T-helper 17 cell (primary cell): ENCODE measurements at places on chromosomes 2 and 18.

DNA sequence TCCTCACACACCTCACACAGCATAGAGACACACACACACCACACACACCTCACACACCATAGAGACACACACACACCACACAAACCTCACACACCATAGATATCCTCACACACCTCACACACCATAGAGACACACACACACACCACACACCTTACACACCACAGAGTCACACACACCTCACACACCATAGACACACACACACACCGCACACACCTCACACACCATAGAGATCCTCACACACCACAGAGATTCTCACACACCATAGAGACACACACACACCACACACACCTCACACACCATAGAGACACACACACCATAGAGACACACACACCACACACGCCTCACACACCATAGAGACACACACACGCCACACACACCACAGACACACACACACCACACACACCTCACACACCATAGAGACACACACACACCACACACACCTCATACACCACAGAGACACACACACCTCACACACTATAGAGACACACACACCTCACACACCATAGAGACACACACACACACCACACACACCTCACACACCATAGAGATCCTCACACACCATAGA, 270.6 kb downstream of the CYRIA start:
- no peak for DNase-seq

GRCh38 chr2:127014630-127015029, 92.3 kb downstream of the BIN1 start:
- DNase-seq, result no peak

- no peak for DNase-seq
Observed at GRCh38 chr2:177474998-177475397, 82.4 kb downstream of the AGPS start.

DNA sequence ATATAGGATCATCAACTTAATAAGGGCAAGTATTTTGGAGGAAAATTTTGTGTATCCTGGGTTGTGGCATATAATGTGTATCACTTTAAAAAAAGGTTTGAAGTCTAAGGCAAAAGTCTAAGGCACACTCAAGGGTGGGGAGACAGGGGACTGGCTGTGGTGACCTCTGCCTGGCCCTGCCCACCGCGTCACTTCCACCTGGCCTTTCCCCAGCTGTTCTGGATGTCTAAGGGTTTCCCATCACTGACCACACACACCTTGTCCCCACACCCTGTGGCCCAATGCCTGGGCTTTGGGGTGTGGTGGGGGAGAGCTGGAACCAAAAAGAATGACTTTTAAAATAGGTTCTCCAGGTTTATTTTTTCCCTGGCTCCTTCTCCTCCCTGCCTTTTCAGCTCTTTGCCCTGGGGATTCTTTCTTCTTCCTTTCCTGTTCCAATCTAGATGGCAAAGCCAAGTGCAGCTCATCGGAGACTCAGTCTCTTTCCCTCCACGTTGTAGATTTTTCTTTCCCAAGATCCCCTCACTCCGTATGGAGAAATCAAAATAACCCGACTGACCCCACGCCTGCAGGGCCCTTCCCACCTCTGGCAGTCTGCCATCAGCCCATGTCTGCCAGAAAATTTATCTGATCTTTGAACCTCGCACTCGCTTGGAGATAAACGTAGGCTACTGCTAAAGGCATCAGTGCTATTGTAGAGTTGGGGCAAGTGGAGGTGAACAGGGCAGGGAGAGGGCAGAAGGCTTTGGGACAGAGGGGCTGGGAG, 257.2 kb downstream of the DYSF start:
- no peak for DNase-seq

GRCh38 chr2:161416708-161417437, 776 bp downstream of the TBR1 start:
- DNase-seq, result no peak

DNA sequence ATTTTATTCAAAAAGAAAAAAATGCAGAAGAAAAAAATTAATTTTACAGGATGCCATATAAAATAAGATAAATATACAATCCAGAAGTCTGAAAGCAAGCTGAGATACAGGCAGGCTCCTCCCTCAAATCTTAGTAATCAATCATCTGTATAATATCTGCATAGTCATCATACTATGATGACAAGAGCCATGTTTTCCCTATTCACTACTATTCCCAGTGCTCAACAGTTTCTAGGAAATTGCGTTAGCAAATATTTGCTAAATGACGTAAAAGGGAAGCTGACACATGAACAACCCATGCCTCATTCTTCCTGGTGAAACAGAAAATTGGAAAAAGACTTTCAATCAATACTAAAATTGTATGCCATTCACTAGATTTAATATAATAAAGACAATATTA, 793.2 kb downstream of the SUCLG1 start:
- DNase-seq, result no peak

GRCh38 chr2:216563646-216564045, 65.0 kb downstream of the RPL37A start:
- no peak for DNase-seq

GRCh38 chr2:167826906-167827305, 420.5 kb downstream of the STK39 start:
- no peak for DNase-seq

DNA sequence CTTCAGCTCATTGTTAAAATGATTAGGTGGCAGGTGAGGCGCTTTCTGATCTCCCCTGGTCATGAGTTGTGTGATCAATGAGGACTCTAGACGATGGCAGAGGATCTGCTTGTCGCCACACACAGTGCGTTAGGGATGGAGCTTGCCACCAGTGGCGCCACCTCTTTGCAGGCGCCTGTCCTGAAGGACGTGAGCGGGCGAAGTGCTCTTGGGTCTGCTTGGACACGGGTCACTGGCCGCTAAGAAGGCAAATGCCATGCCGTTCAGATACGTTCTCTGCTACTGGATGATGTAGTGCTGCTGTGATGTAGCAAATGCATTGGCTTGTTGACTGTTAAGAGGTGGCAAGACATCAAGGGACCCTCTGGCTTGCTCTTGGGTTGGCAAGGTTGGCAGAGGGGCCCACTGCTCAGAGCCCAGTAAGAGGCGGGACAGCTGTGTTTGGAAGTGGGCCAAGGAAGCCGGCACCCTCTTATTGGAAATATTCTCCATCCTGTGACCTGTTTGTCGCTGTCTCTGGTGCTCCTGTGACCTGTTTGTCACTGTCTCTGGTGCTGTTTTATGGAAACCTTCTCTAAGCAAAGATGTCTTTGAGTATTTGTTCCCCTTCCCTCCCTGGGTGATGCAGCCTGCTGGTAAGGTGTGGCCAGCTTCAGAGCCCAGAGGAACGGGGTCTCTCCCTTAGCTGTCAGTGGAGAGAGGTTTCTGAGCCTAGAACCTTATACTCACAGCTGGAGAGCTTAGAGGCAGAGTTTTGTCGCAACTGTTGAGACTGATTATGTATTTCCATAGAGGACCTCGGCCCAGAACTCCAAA, 14.6 kb downstream of the LDLRAD4 start:
- no peak for DNase-seq

GRCh38 chr2:1594373-1595171, 149.7 kb downstream of the PXDN start:
- DNase-seq, result no peak

GRCh38 chr2:171923206-171923605, 945 bp downstream of the HAT1 start:
- DNase-seq, result no peak

GRCh38 chr2:100317634-100318033, 4.7 kb downstream of the LONRF2 start:
- no peak for DNase-seq

GRCh38 chr2:201128933-201129505, 13.1 kb downstream of the CFLAR start:
- no peak for DNase-seq

DNA sequence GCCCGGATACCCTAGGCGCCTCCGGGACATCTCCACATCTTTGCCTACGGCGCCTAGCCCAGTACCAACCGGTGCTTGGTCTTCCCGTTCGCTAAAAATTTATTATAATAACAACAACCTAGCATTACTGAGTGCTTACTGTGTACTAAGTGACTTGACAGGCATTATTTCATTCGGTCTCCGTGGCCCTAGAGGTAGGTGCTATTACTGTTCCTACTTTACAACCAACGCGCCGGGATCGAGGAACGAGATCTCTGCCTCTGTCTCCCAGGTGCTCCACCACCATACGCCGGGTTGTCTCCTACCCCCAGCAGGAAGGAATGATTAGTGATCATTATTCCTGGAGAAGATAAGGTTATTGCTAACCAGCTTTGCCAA, 657 bp upstream of the BIN1 start:
- DNase-seq, result no peak

DNA sequence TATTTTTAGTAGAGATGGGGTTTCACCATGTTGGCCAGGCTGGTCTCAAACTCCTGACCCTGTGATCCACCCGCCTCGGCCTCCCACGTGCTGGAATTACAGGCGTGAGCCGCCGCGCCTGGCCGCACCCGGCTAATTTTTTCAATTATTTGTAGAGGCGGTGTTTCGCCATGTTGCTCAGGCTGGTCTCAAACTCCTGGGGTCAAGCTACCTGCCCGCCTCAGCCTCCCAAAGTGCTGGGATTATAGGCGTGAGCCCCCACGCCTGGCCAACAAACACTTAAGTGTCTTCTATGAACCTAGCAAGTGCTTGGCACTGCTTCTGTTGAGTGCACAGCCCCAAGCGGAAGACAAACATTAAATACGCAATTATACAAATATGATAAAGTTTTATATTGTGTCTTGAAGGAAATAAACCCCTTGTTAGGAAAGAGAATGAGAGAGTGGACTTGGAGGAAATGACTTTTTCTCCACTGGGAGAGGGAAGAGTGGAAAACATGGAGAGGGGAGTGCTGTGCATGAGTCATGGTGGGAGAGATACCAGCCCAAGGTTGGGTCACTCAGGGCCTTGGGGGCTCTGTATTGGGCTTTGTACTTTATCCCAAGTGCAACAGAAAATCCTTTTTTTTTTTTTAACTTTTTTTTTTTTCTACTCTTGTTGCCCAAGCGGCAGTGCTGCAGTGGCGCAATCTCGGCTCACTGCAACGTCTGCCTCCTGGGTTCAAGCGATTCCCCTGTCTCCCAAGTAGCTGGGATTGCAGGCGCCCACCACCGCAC, 41.4 kb upstream of the ACTR2 start:
- DNase-seq, result no peak

DNA sequence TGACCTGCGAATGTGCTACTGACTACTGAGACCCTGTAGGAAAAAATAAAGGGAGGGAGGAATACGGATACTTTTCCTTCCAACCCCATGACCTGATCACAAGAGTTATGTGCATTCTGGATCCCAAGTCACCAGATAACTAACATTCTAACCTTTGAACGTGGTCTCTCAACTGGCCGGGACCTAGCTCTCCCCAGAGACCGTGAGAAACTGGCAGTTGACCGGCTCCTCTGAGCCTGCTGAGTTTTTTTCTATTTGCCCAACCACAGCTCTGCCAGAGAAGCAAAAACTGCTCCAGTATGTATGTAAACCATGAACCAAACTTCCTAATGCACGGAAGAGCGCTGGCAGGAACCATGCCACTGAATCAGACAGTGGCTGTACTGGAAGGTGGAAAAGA, 47.5 kb upstream of the PTMA start:
- no peak for DNase-seq

DNA sequence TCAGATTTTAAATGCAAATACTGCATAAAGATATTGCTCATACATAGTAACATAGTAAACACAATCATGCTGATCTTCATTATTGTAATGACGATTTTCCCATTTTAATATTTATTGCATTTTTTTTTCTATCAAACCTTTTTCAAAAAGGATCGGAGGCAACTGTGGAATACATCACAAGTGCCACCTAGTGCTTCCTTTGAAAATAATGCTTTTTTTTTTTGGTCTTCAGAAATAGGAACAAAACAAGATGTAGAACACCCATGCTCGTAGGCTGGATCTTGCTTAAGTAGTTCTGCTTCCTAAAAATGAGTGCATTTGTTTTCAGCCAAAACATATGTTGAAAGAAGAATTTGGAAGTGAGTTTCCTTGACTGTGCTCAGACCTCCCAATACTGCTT, 35.7 kb upstream of the GPR155 start:
- DNase-seq, result no peak
